Mesenteric fat pad (tissue), 1 donor: ENCODE measurements at places on chromosomes 7 and 10. TPM values are rescaled to one million over a fixed set of nuclear protein-coding genes. Genes with fewer than 3 reads are reported as not detected.

DNA sequence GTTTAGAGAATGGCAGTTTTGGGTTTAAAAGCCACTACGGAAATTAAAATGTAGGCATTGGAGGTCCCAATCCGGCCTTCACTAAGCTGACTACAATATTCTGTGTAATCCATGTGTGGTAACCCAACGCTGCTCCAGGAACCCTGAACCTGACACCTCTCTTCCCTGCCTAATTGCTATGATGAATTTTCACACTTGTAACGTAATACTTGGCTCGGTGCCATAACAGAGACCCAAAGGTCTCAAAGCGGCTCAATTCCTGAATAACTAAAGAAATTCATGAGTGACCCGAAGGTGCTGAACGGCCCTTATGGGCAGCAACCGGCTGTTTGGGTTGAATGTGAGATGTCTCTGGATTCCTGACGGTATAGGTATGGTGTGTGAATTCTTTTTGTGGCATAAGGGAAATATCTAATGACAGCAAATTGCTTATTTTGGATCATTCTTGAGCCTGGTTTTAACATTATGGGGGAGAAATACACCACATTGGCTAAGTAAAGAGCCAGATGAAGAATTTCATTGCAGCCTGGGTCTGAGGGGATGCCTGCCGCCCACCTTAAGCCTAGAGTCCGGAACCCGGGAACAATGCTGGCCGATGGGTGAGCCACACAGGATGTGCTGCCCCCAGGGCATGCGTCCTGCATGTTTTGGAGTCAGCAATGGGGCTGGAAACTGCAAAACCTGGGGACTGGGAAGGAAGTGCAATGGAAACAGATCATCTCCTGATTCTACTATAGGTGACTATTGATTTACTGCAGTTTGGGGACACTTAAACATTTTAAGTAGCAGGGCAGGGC lies 69.7 kb upstream of the FZD8 start:
- no peak for DNase-seq

DNA sequence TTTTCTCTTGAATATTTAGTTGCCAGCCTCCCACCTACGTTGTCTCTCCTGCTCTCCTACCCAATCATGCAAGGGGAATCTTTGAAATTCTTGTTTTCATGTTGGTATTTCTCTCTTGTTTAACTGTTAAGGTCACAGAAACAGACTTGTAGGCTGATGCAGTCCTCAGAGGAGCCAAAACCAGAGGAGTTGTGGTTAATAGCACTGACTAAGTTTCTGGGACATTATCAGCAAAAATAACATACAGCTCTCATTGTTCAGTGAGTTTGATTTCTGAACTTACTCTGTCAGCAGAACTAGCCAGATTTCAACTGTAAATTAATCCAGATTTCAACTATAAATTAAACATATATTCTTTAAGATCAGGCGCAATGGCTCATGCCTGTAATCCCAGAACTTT lies 11.1 kb upstream of the CUL1 start:
- DNase-seq, result no peak

DNA sequence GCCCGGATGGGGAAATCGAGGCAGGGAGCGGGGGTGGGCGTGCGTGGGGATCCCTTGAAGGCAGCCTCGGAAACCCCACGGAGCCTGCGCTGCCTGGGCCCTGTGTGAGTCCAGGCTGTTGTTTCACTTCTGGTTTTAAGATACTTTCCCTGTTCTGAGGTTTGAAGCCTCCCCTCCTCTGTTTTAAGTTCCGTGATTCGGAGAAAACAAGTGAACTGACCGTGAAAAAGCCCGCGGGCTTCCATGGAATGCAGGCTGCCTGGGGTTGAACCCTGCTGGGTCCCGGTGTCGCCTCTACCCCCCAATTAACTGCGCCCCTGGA lies 401 bp downstream of the LRRC27 start:
- DNase-seq, result no peak

- no peak for DNase-seq
These were observed 191.5 kb downstream of the MGMT start for GRCh38 chr10:129658376-129659072.

DNA sequence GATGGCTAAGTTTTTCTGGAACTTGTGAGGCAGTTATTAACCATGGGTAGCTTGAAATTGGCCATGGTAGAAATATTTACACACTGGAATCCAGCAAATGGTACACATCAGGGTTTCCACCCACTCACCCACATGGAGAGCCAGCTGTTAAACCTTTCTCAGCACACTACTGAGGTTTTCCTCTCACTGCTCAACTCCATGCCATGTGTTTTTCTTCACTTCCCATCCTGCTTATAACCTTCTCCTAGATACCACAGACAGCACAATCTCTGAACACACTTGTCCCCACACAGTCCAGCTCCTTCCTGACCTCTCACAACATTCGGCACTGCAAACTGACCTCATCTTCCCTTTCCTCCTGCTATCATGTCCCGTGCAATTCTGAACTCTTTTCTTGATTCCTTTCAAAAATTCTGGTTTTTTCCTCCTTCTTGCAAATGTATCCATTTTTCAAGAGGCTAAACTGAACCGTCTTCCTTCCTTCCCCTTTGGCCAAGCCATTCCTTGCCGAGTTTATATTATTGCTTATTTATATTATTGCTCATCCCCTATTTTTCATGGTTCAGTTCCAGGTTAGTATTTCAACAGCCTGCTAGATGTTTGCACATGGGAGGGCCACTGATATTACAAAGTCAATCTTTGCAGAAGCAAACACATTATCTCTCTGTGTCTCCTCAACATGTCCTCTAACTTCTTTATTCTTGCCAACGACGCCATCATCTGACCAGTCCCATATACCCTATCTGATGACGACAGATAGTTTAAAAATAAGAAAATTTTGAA lies 606.4 kb downstream of the SORCS1 start:
- DNase-seq, result no peak

- no peak for DNase-seq
These were observed 415.0 kb downstream of the SFMBT2 start for GRCh38 chr10:6995831-6996230.

DNA sequence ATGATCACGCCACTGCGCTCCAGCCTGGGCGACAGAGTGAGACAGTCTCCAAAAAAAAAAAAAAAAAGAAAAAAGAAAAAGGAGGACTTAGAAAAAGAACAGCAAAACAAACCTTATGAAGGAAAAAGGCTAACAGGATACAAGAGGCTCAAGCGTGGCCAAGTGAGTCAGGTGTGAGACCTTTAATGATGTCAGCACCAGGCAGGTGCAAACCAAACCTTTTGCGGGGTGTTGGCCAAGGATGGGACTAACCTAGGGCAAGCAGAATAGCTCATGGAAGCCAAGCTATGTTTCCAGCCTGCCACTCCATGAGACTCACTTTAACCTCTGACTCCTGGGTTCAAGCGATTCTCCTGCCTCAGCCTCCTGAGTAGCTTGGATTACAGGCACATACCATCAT lies 11.3 kb upstream of the GNA12 start:
- DNase-seq, result no peak

DNA sequence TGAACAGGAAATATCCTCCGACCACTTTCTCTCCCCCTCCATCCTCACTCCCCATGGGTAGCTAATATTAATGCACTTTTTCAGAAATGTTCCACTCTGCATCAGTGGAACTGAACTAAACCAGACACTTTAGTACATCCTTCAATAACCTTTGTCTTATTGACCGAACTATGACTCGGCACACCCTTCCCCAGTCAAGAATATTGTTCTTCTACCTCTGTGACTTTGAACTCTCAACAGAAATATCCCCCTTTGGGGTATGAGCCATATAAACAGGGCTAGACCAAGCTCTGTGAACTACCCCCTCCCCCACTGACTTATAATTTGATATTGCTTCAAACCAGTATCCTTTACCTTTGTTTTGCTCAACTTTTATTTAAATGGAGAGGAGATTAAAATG lies 57.9 kb upstream of the CAPZA2 start:
- DNase-seq, result no peak

DNA sequence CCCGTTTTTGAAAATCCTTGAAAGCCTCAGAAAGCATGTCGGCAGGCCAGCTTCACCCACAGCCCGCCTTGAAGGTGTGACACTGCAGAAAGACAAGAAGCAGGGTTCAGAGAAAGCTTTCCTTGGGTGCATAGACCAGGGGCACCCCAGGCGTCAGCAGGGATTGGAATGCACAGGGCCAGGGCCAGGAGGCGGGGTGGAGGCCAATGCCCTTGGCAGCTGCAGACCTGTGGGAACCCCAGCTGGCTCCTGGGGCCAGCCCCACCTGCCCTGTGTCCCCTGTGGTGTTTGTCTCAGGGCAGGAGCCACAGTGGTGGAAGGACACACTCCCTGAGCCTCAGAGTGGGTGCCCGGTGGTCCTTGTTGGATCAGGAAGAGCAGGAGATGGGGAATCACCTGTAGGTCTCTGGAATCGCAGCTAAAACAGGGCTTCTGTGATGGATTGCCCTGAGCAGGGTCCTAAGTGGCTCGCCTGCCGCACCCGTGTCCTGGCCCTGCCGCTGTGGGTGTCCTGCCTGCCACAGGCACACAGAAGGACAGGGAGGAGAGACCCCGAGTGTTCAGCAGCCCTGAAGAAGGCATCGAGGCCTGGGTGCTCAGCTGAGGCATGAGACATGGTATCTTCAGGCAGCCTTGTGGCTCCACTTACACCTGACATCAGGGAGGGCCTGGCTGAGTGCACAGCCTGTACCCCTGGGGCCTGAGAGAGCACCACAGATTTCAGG lies 32.5 kb downstream of the ANXA8 start:
- DNase-seq, result peak; percentile 77

DNA sequence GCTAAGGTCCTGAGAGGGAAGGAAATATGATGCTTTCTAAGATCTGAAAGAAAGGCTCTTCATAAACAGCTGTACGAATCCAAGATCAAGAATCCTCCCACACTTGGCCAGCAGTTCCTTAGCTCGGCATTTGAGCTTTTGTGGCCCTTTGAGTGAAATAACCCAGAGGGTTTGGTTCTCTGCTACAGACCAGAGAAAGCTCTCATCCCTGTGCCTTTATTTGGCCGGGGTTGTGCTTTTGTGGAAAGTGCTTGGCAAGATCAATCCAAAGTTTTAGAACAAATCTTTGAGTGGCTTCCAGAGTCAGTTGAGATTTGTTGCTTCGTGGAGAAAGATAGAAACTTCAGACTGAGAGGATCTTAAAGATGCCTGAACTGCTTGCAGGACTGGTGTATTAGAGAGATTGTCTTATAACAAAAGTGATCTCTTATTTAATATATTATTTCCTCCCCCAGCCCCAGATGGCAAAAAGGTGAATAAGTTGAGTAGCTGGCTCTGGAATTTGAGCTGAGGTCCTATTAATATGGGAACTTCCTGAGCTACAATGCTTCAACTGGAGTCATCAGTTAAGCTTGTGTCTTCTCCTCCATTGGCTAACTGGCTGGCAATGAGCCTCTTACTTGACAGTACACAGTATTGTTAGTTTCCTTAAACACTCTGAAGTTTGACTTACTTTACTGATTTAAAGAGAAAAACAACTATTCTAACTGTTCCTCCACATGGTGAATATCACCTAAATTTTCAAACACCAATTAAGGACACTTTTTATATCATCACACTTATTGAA lies 687.3 kb downstream of the MAGI2 start:
- no peak for DNase-seq

- DNase-seq, result no peak
These were observed 10.6 kb upstream of the SUN1 start for GRCh38 chr7:821688-822087.

- DNase-seq, result peak; percentile 96
These were observed 81.1 kb downstream of the ZMIZ1 start for GRCh38 chr10:79149662-79150443.

DNA sequence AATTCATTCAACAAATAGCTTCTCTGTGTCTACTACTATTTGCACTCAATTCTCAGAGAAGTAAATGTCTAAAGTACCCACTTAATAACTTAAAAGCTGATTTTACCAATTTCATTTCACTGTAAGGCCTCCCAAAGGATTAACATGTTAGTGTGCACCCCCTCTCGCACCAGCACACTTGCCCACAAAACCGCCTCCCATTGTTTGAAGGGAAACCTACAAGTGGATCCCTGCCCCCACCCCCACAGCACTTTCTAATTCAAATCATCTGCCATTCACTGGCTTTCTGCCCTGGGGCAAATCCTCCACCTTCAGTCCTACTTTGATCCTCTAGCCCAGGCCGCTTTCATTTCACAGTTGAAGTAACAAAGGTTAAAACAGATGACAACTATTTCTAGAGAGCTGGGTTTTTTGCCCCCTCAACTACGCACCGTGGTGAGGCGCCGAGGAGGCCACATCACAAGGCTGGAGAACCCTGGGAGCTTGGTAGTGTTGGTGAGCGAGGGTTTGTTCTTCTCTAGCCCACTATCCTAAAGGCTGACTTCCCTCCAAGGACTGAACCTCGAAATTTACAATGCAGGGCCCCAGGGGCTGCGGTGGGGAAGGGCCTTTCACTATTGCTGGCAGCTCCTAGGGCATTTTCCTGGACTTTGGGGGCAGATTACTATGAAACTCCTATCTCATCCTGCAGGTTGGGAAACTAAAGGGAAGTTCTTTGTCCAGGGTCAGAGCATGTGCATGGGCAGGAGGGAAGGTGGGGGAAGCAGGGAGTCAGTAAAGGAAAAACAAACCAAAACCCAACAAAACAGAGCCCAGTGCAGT lies 517.4 kb upstream of the ZMIZ1 start:
- no peak for DNase-seq

DNA sequence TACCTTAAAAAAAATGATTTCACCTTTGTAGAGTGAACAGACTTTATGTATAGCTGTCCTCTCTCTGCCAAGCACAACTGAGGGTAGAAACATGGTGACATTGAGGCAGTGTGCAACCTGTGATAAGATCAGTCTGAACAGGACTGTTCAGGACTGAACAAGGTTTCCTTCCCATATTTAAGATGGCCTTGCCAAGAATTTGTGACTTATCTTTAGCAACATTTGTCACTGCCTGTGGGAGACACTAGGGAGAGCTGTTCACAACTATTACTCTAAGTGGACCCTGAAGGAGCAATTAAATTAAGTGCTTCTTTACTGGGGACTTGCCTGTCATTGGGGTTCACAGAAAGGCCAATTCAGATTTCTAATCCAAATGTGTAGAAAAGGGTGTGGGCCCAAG lies 6.7 kb downstream of the OR13A1 start:
- DNase-seq, result no peak

DNA sequence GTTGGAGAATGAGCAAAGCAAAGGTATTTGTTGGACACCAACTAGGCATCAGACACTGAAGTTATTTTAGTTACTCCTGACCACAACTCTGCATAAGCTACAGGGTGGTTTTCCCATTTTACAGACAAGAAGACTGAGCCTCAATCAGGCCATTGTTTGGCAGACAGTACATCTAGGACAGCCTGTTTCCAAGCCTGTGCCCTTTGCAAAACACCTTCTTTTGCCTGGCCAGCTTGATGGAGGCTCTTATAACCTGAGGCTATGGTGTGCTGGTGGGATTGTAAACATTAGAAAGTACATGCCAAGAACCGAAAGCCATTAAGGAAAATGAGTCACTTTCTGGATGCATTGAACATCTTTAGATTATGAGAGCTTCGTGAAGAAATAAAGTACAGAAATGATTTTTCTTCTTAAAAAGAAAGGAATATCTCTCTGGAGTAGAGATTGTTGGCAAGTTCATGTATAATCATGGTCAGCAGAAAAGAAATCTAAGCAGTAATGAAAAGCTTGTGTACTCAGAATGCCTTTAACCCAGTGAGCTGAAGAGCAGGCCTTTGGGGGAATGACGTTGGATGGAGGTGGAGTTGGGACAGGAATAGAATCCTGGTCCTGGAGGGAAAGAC lies 140.6 kb downstream of the KIAA1217 start:
- DNase-seq, result no peak

The XRCC2 gene
- 0.29 TPM for total RNA-seq

The FAM171A1 gene
- 36.2 TPM for total RNA-seq

The OR2A5 gene
- not detected for total RNA-seq

The ARHGEF35 gene
- total RNA-seq, result 7.2 TPM

The TEX47 gene
- not detected for total RNA-seq
